A549 treated with ZK216348 at 1 μM for 4 hours (cell line): ENCODE measurements at places on chromosomes 11 and 22. TPM values are rescaled to one million over a fixed set of nuclear protein-coding genes. Genes with fewer than 3 reads are reported as not detected.

MAP4K2 gene
- total RNA-seq = 5.2 to 11.6 TPM (median 9.0 TPM) in 5 replicates

GRM5 gene
- total RNA-seq = not detected in 5 replicates

OR2AG2 gene
- not detected in 5 replicates for total RNA-seq

FBXO7 gene
- 72.9 to 77.5 TPM (median 73.3 TPM) in 5 replicates for total RNA-seq

MMP12 gene
- 0.12 to 0.13 TPM in 2 of 5 replicates, not detected in the others for total RNA-seq

GSTT4 gene
- total RNA-seq = not detected in 5 replicates

WT1 gene
- total RNA-seq = 5.0 to 6.4 TPM (median 6.0 TPM) in 5 replicates

OR5M11 gene
- total RNA-seq = not detected in 5 replicates

TNNT3 gene
- 0.27 TPM in 1 of 5 replicates, not detected in the others for total RNA-seq

HBB gene
- not detected in 5 replicates for total RNA-seq

SLC22A9 gene
- not detected in 5 replicates for total RNA-seq

ME3 gene
- 14.6 to 21.3 TPM (median 19.0 TPM) in 5 replicates for total RNA-seq

OR5B21 gene
- total RNA-seq = not detected in 5 replicates

CD6 gene
- 0.08 to 0.38 TPM (median 0.24 TPM) in 4 of 5 replicates, not detected in the other for total RNA-seq

PHOX2A gene
- total RNA-seq = not detected in 5 replicates
